DMS53 (cell line): ENCODE measurements at places on chromosomes 16 and 17.

DNA sequence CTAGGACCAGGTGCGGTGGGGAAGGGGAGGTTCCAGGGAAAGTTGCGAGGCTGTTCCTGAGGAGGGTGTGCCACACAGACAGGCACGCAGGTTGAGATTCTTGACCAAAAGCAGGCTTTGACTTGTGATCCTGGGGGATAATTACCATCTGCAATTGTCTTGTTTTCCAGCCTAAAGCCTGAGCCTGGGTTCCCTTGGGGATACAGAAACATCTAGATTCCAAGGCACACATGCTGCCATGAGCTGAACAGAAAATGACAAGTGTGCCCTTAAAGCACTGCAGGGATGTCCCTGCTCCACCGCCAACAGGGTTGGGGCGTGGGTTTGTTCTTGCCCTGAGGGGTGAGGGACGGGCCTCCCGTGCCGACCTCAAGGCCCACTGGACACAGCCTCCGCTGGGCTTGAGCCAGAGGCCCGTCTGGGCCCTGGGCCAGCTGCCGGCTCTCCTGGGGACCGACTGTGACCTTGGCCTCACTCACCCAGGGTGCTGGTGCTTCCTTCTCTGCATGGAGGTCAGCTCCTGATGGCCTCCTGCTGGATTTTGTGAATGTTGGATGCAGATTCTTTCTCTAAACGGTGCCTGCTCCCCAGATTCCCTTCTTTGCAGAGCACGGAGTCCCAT is 14.0 kb downstream of the CA5A start:
- DNase-seq = no peak

GRCh38 chr17:7041607-7042500 is 2.0 kb downstream of the SLC16A11 start:
- DNase-seq = no peak

- no peak for DNase-seq
Measured at GRCh38 chr16:84069540-84069939, 26.9 kb upstream of the SLC38A8 start.

DNA sequence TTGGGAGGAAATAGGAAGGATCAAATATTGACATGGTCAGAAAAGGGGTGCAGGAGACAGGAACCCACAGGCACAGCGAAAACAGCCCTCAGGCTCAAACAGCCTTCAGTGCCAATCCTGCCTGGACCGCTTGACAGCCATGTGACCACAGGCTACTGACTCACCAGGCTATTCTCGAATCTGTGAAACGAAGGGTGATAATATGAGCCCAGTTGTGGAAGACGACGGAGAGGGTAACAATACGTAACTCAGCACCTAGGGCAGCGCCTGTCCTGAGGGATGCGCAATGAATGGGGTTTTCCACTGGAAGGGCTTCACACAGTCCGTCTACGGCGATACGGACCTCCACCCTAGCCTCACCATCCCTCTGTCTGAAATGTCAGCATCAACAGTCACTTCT is 117.3 kb upstream of the RCVRN start:
- no peak for DNase-seq

DNA sequence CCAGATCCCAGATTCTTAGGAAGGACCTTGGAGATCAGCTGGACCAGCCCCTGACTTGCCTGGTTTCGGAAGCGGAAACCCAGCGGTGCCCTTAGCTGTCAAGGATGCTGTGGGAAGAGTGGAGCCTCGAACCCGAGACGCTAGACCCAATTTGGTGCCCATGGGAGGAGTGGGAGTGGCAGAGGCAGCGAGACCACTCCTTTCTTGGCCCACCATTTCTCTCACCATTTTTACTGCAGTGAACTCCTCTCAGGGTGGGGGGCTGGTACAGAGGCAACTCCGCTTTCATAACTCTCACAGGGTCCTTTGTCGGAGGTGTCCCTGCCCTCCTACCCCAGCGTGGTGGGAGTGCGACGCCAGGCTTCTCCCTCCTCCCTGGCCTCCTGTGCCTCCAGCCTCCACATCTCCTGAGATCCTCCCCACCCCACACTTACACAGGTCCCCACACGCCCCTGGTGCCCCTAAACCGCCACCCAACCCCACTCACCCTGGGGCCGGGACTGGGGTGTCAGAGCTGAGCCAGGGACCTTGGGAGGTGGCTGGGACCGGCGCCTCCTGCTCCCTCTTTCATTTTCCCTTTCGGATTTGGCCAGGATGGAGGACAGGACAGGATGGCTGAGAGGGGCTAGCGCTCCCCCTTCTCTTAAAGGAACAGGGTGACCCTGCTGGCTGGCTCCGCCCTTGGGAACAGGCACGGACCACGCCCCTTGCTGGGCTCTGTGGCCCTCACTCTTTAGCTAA is at the start of gene GJD3:
GJD3 (minus strand) TSS at position 617 of the 741 bp plus-strand sequence. CDS start 922 bp downstream, outside the sequence.
- no peak for DNase-seq

GRCh38 chr17:63675607-63676546 is 24.0 kb downstream of the LIMD2 start:
- peak; percentile 47 for DNase-seq

DNA sequence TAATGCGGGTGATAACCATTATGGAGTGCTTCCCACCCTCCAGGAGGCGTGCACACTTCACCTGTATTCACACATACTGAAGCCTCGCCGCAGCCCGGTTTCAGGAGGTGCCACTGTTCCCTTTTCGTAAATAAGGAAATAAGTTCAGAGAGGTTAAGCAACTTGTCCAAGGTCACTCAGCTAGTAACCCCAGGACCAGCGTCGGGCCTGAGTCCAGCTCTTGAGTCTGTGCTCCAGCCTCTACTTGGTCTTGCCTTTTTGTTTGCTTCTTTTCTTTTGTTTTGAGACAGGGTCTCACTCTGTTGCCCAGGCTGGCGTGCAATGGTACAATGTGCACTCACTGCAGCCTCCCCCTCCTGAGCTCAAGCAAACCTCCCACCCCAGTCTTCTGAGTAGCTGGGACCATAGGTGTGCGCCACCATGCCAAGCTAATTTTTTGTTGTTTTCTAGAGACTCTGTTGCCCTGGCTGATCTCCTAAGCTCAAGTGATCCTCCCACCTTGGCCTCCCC is 63.5 kb upstream of the CIBAR2 start:
- DNase-seq = no peak

GRCh38 chr16:80369138-80369958 is 171.4 kb upstream of the DYNLRB2 start:
- DNase-seq = peak; percentile 64

GRCh38 chr16:84836967-84837366 is 17.2 kb downstream of the CRISPLD2 start:
- no peak for DNase-seq

DNA sequence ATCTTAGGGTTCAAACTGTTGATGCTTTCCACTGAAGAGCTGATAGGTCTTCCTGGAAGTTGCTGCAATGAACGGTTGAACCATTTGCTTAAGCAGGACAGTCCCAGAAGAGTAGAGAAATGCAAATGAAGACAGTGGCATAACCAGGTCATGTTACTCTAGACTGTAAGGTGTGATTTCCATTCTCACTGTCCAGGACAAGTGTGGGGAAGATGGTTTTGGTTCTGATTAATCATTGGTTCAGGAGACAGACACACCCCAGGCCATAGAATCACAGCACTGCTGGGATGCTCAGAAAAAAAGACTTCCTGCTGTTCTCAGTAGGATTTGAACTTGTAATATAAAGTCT is 34.8 kb upstream of the XYLT2 start:
- DNase-seq = no peak

- peak; percentile 77 for DNase-seq
Measured at GRCh38 chr17:69525920-69526841, 111.7 kb downstream of the MAP2K6 start.

GRCh38 chr17:28700830-28701492 is 10.7 kb downstream of the PROCA1 start:
- peak; percentile 90 for DNase-seq

DNA sequence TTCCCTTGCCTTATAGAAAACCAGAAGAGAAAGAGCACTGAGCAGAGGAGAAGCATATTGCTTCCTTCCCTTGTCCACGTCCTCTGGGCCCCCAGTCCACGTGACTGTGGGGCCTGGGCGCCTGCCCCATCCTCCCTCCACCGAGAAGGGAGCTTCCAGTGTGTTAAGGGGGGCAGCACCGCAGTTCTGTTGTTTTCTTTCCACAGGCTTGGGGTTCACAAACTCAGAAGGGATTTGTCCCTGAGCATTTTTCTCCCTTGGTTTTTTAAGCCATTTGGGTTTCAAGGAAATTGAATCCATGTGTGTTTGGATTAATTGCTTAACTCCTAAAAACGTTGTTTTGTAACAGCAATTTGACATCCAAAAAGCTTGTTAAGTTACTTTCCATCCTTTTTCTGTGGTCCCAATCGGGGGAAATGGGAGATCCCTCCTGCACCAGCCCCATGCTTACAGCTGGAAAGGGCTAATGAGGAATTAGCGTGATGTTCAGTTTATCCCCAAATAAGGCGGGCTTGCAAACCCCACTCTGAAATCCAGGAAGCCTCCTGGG is 347.5 kb upstream of the TNRC6C start:
- no peak for DNase-seq

GRCh38 chr17:2438823-2439222 is 38.0 kb upstream of the MNT start:
- DNase-seq = no peak
